ENCODE measurements at places on chromosomes 6 and 20. TPM values are rescaled to one million over a fixed set of nuclear protein-coding genes. Genes with fewer than 3 reads are reported as not detected.

ARID1B gene
- total RNA-seq = 88.2 TPM

CENPW gene
- 88.2 TPM for total RNA-seq

SERPINB1 gene
- 18.4 TPM for total RNA-seq

QKI gene
- 176 TPM for total RNA-seq

TP53TG5 gene
- total RNA-seq = not detected

NKAPL gene
- 0.13 TPM for total RNA-seq

FAM209A gene
- total RNA-seq = not detected

ZSWIM3 gene
- total RNA-seq = 8.2 TPM

TDRD6 gene
- total RNA-seq = 0.02 TPM

PNPLA1 gene
- total RNA-seq = not detected

SGK2 gene
- total RNA-seq = not detected

FARS2 gene
- total RNA-seq = 8.5 TPM

TAGAP gene
- total RNA-seq = not detected

KIF25 gene
- total RNA-seq = 0.59 TPM

C6orf163 gene
- total RNA-seq = 1.4 TPM

SPTLC3 gene
- total RNA-seq = 0.42 TPM

PSORS1C1 gene
- total RNA-seq = 0.48 TPM

BCAS1 gene
- total RNA-seq = 0.37 TPM

GRIK2 gene
- 0.90 TPM for total RNA-seq

CDSN gene
- not detected for total RNA-seq

LST1 gene
- not detected for total RNA-seq

BMP2 gene
- 6.6 TPM for total RNA-seq

NCOA7 gene
- total RNA-seq = 7.1 TPM

CASP8AP2 gene
- 33.6 TPM for total RNA-seq

SOX4 gene
- total RNA-seq = 108 TPM

MLN gene
- total RNA-seq = not detected

C20orf204 gene
- 1.3 TPM for total RNA-seq

LAMA2 gene
- 3.7 TPM for total RNA-seq

APOBEC2 gene
- not detected for total RNA-seq

SLC26A8 gene
- 0.09 TPM for total RNA-seq

SPATA25 gene
- 1.8 TPM for total RNA-seq

ANGPT4 gene
- 0.07 TPM for total RNA-seq

CGA gene
- total RNA-seq = not detected

DNAH8 gene
- total RNA-seq = not detected

ULBP2 gene
- not detected for total RNA-seq

BPIFB1 gene
- not detected for total RNA-seq

LSM2 gene
- 123 TPM for total RNA-seq

Data from H9 (cell line).